ENCODE measurements at places on chromosomes 16 and 17. TPM values are rescaled to one million over a fixed set of nuclear protein-coding genes. Genes with fewer than 3 reads are reported as not detected.
A peak's percentile ranks its signal among the peaks of the same experiment; 100 is the strongest.

The PERCC1 gene
- total RNA-seq, result not detected

The GLTPD2 gene
- total RNA-seq, result not detected

The NOXO1 gene
- total RNA-seq, result 0.89 TPM

The GRB7 gene
- total RNA-seq, result 0.81 TPM

The PDK2 gene
- 29.4 TPM for total RNA-seq

DNA sequence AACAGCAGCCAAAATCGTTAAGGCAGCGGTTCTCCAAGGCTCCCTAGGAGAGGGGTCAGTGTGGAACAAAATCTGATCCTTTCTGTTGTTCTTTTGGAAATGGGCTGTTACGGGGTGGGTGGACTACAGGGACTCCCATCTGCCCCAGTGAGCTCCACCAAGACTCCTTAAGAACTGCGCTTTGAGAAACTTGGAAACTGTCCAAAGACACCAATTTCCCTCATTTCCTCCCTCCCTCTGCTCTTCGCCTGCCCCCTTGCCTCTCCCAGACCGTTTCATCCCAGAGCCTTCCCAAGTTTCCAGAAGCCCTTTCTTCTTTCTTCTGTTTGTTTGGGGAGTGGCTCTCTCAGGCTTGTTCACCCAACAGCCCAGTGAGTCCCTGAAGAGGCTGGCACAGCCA lies 205.4 kb downstream of the COPRS start:
- DNase-seq, result no peak

GRCh38 chr17:40443196-40443987 lies at the start of gene IGFBP4:
Gene IGFBP4 (plus strand): TSS chr17:40443450. CDS start chr17:40443736, 286 bp downstream.
- peak; percentile 71 for DNase-seq

DNA sequence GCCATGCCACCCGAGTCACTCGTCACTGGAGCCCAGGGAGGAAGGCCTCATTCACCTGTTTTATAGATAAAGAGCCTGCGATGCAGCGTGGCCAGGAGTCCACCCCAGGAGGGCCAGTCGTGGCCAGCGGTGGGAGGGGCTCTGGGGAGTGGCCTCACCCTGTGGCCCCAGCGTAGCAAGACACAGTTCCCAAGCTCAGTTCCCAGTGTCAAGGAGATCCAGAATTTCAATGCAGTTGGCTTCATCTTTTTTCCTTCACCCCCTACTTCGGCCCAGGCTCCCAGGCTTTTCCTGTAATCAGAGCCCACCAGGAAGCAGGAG lies 84.0 kb downstream of the ABR start:
- no peak for DNase-seq

DNA sequence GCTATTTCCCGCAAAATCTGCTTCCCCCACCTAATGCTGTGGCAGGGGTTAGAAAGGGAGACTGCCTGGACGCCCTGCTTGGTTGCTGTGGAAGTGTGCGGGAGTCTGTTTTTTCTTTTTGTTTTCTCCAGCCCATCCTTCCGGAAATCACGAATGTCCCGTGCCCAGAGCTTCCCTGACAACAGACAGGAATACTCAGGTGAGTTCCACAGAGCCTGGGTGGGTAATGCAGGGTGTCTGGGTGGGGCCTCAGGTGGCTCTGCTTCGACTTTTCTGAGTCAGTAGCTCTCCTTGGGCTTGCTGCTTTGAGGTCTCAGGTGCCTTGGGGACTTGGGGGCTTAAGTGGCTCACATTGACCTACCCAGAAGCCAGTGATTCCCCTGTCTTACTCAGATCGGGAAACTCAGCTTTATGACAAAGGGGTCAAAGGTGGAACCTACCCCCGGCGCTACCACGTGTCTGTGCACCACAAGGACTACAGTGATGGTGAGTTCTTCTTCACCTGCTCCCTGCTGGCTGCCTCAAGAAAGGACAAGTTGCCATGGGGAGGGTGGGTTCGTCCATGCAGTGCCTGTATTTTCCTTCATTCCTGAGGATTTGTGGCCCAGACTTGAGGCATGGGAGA lies 11.4 kb downstream of the LIMD2 start:
- DNase-seq, result no peak

GRCh38 chr17:44672479-44673093 lies 16.3 kb downstream of the MEIOC start:
- DNase-seq, result no peak

GRCh38 chr17:27733773-27734172 lies 66.6 kb downstream of the NOS2 start:
- no peak for DNase-seq

DNA sequence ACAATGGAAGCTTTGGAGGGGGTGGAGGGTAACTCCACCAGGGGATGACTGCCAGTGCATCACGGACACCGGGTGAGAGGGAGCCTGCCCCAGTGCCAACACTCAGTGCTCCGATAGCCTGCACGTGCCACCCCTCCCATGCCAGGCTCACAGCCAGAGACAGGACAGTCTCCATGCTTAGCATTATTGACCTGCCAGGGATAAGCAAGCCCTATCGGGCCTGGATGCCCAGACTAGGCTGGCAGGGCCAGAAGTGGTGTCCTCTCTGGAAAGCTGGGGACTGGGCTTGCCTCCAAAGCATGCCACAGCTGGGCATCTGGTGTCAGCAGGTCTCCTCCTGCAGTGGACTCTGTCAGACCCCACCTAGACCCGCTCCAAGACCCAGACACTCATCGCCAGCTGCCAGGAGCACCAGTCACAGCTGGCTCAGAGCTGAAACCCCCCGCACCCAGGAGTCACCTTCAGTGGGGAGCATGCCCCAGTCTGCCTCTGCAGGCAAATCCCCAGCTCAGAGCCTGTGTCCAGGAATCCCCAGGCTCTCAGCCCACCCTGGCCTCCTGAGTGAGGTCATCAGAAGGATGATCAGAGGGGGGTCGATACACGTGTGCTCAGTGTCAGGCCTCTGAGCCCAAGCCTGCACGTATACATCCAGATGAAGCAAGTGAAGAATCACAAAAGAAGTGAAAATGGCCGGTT lies 1.8 kb upstream of the RHBDF1 start:
- no peak for DNase-seq

DNA sequence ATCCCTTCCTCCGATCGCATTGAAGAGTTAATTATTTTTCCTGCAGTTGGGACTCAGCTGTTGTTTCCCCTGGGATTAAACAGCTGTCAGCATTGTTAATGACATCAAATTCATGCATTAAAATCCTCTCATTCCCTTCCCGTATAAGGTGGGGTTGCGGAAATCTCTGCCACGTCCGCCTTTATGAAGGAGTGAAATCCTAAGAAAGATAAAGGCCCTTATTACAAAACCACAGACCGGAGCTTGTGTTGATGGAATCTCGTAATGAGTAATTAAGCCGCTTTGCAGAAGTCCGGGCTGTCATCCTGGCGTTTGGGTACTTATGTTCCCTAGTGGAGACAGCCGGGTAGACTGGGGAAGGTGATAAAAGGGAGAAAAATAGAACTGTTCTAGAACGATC lies 627.6 kb downstream of the MAF start:
- no peak for DNase-seq

DNA sequence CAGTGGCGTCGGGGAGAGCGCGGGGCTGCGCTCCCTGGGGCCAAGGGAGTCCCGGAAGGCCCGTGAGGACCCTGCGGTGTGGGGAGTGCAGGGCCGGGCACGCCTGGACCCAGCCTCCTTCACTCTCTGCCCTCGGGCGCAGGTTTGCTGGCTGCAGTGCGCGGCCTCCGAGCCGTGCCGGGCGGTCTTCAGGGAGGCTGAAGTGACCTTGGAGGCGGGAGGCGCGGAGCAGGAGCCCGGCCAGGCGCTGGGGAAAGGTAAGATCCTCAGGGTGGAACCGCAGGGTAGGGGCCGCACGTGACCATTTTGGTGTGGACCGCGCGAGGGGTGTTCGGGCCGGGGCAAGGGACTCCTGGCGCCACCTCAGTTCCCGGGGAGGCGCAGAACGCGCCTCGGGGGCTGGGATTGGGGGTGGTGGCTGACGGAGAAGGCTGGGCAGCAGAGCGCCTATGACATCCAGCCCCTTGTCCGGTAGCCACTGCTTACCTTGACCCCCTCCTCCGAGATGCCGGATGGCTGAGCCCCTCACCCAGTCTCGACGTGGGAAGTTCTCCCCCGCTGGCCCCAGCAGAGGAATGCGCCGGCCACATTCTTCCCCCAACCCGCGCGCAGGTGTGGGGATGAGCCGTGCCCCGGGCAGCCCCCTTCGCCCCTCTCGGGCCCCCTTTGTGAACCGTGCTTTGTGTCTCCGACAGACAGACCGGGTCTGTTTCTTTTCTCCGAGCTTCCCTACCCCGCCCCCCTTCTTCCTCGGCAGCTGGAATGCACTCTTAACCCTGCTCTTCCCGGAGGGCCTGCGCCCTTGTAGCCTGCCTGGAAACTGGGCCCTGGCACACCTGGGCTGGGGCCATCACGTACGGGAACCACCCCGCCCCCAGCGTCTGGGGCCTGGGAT lies 631 bp downstream of the CDH3 start:
- no peak for DNase-seq

DNA sequence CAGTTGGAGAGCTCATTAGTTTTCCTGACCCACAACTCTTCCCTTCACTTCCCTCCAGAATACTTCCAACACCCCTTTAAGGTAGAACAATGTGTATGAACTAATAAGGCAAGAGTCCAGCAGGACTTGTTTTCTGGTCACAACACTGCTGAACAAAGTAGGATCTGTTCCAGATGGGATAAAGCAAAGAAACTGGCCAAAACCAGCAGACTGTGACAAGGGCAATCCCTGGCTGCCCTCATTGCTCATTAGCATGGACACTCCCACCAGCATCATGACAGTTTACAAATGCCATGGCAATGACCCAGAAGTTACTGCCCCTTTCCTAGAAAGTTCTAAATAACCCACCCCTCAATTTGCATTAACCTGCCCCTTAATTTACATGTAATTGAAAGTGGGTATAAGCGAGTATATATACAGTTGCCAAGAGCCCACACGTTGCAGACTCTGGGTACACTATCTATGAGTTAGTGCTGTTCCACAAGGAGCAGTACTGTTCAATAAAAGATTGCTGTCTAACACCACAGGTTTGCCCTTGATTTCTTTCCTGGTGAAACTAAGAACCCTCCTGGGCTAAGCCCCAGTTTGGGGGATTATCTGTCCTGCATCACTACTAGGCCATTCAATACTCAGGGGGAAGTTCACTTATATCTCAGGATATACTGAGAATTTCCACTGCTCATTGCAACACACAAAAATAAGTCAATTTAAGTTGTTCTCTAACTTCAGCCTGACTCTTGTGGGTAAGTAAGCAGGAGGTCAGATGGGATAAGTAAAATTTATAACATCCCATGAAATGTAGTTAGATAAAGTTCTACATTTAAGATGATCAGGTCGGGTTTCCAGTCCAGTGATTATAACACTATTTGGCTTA lies 82.3 kb downstream of the SSH2 start:
- DNase-seq, result no peak

GRCh38 chr17:79803997-79804855 lies 7.3 kb upstream of the CBX8 start:
- DNase-seq, result peak; percentile 45

GRCh38 chr16:47045459-47045858 lies 72.0 kb upstream of the DNAJA2 start:
- no peak for DNase-seq

DNA sequence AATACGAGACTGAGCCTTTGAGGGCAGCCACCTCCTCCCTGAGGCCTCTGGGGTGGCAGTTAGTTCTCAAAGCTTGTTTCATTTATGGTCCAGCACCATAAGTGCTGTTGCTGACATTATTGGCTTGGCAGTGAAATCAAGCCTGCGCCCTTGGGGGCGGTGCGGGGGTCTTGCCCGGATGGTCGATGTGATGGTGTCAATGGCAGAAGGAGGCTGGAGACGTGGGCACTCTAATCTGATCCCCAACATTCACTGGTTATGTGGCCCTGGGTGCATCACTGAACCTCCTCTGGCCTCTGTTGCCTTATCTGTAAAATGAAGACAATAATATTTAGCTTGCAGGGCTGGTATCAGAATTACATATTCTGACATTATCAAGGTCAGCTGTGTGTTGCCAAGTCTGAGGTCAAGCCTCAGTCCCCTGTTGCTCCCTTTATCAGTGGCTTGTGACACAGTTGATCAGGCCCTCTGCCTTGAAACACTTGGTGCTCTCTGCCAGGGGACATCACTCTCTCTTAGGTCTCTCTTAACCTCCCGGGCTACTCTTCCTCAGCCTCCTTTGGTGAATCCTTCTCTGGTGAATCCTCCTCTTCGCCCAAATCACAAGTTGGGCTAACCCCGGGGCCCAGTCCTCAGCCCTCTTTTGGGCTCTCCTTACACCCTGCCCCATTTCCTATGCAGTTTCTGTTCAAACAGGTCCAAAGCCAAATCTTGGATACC lies 11.8 kb upstream of the TMEM220 start:
- DNase-seq, result no peak

- DNase-seq, result no peak
Observed at GRCh38 chr17:62967205-62967529, 1.1 kb downstream of the TANC2 start.

- no peak for DNase-seq
Observed at GRCh38 chr17:36980280-36980761, 31.6 kb downstream of the AATF start.

GRCh38 chr17:64038331-64039105 lies 18.1 kb upstream of the ICAM2 start:
- DNase-seq, result no peak

DNA sequence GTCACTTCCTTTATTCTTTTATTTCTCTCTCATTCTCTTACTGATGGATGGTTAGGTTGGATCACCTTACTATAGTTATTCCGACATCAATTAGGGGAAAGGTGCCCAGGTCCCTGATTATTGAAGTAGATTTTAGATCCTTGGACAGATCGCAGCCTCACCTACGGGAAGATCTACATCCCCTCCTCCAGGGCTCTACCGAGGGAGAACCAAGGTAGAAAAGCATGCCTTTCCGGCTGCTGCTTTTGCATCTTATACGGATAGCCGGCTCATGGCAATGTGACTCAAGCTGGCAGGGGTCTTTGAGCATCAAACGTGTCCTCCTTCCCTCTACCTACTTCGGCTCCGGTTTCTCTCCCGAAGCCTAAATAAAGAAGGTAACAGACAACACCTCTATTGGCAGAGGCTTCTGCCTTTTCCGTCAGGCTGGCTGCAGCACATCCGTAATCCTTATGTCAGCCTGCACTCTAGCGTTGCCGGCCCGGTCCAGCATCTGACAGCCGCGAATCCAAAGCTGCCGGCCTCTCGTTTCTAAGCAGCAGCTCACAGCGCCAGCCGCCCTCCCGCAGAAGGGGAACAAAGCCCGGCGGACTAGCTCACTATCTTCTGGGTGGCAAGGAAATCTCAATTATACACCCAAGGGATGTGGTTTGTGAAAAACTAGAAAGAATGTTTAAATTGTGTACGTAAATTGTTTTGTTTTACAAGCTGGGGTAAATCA lies 46.9 kb downstream of the IRX6 start:
- DNase-seq, result no peak

Measured in activated CD4-positive, alpha-beta T cell treated with anti-CD3 and anti-CD28 coated beads, Interleukin-2, amount 10 ng/mL, durations not matched to agents 7 days and 5 days (primary cell).